ENCODE measurements at places on chromosomes 4 and X.
A peak's percentile ranks its signal among the peaks of the same experiment; 100 is the strongest.

- no peak for DNase-seq
Observed at GRCh38 chrX:135393051-135393450, 28.7 kb upstream of the SMIM10L2A start.

GRCh38 chrX:72100824-72101351, 30.8 kb downstream of the RTL5 start:
- no peak for DNase-seq

- DNase-seq, result peak; percentile 32
Observed at GRCh38 chrX:14039344-14039743, 9.7 kb upstream of the GEMIN8 start.

- no peak for DNase-seq
Observed at GRCh38 chr4:102858828-102859464, 9.8 kb upstream of the CISD2 start.

DNA sequence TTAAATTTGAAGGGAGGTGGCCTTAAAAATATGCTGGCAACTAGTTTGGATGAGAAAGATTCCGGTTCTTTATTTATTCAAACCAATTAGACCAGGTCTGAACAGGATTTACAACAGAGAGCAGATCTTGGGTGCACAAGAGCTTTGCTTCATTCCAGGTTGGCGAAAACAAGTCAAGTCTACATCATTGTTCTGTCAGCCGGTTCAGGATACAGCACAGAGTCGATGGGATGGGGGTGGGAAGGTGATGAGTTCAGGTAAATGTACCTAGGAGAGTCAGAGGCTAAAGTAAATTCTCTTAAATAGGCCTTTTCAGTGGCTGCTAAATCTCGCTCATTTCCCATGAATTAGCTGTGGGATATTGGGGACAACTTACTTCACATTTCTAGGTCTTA, 882 bp upstream of the STIM2 start:
- DNase-seq, result no peak

- no peak for DNase-seq
Observed at GRCh38 chr4:122300776-122301175, 78.0 kb upstream of the ADAD1 start.
